Mucosa of gallbladder (tissue), 1 donor: ENCODE measurements at places on chromosomes 5 and 9. TPM values are rescaled to one million over a fixed set of nuclear protein-coding genes. Genes with fewer than 3 reads are reported as not detected.

Gene ANKRD18A
- 11.8 TPM for total RNA-seq

GRCh38 chr9:125989090-125989501 is 241.9 kb downstream of the PBX3 start:
- DNase-seq = no peak

Gene PCDHAC1
- 12.2 TPM for total RNA-seq

Gene TEX48
- total RNA-seq = not detected

Gene PTPN3
- total RNA-seq = 16.2 TPM

Gene GNPDA1
- 28.7 TPM for total RNA-seq

GRCh38 chr9:20225826-20226225 is 396.5 kb downstream of the MLLT3 start:
- no peak for DNase-seq

Gene CCNI2
- total RNA-seq = 8.4 TPM

Gene SAPCD2
- 2.4 TPM for total RNA-seq

DNA sequence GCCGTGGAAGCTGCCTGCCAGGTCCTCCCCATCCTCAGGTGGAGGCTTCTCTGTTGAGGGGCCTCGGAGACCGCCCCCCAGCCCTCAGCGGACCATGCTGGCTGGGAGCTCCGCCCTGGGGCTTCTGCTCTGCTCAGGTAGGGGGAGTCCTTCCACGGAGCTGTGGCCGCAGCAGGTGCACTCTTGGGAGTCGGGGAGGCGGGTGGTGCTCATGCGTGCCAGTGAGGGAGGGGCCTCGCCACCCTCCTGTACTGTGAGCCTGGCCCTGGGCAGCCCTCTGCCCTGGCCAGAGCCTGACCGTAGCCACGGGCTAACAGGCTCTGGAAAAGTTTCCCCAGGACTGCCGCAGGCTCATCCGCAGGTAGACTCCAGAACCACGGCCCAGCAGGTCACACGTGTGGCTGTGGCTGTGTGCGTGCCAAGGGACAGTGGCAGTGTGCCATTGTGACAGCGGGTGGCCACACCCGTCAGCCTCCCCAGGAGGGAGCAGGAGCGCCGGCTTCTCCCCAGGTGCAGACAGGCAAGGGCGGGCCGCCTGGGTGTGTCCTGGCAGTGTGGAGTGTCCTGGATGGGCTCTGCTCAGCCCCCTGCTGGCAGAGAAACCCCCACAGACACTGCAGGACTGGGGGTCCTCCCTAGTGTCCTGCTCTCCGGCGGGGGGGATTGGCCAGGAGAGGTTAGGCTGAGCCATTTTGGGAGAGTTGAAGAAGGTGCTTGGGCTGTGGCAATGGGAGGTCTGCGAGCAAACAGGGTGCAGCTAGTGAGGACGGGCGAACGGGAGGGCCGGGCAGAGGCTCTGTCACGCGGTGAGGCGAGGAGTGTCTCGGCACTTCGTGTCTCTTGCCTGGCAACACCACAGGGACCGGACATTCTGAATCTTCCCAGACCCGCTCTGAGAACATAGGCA is 29.5 kb downstream of the TPPP start:
- DNase-seq = peak; percentile 85

Gene NIM1K
- total RNA-seq = 0.26 TPM
